CD8-positive, alpha-beta memory T cell (primary cell): ENCODE measurements at places on chromosomes 7 and 10. TPM values are rescaled to one million over a fixed set of nuclear protein-coding genes. Genes with fewer than 3 reads are reported as not detected.

- DNase-seq = no peak
Measured at GRCh38 chr10:112904000-112904399, 46.0 kb upstream of the TCF7L2 start.

The APBB1IP gene
- 47.7 TPM for total RNA-seq

DNA sequence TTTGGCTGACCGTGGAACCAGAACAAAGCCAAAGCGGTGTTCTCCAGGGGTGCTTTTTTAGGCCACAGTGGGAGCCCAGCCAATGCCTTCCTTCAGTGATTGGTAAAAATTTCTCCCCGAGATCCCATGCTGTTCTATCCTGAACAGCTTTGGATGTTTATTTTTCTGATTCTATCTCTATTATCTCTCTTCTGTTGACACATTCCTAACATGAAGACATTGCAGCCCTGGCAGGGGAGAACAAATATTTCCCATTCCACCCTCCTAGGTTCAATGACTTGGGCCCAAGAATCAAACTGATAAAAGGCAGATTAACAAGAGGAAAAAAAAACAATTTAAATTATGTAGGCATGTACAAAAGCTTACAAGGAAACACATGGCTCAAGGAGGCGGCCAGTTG lies 162.7 kb downstream of the PFKFB3 start:
- no peak for DNase-seq

- no peak for DNase-seq
Measured at GRCh38 chr7:28768577-28769147, 189.5 kb downstream of the TRIL start.

- no peak for DNase-seq
Measured at GRCh38 chr7:4436361-4436895, 245.7 kb upstream of the FOXK1 start.

DNA sequence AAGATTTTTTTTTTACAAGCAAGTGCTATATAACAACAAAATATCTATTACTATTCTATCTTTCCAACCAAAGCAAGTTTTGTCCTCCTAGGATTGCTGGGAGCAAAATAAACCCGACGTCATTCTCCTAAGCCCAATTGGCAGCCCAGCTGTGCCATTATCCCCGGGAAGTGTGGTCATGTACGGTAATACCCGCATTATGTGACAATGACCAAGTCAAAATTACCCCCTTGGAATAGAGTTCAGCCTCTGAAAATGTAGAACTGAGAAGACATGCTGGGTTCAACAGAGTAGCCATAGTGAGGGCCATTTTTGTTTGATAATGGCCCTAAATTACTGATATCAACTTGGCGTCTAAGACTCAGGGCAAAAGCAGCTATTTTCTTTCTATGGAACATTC lies 215.5 kb downstream of the LRRTM3 start:
- no peak for DNase-seq

DNA sequence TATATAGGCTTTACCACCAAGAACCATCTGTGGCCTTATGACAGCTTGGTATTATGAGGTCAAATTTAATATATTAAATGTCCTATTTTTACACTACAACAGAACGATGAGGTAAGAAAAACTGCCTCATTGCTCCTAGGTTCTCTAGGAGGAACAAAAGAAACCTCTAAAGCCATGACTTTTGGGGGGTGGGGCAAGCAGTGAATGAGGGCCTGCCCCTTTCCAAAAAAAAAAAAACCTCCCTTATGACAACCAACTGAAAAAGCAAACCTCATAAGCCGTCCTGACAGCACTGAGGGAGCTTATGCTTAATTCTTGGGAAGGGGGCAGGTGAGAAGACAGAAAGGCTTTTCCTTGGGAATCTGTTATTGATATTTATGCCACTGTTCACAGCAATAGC lies 116.6 kb downstream of the KMT2E start:
- no peak for DNase-seq

The NUTM2D gene
- total RNA-seq = 2.6 TPM

DNA sequence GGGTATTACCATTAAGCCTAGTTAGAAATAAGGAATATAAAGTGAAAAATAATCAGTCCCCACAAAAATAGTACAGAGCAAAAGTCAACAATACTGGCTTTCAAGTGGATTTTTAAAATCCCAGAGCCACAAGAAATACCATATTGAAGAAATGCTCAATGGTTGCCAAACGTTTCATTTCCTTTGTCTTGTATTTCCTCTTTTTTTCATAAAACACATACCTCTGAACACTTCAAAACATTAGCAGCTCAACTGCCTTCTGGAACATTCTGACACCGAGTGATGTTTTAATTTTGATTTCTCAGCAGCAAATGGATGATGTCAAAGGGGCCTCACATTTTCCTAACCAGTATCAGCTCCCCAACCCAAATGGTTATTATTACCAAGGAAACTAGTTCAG lies 10.5 kb downstream of the NOD1 start:
- DNase-seq = no peak

GRCh38 chr7:153943861-153944260 lies 108.3 kb upstream of the DPP6 start:
- DNase-seq = no peak

DNA sequence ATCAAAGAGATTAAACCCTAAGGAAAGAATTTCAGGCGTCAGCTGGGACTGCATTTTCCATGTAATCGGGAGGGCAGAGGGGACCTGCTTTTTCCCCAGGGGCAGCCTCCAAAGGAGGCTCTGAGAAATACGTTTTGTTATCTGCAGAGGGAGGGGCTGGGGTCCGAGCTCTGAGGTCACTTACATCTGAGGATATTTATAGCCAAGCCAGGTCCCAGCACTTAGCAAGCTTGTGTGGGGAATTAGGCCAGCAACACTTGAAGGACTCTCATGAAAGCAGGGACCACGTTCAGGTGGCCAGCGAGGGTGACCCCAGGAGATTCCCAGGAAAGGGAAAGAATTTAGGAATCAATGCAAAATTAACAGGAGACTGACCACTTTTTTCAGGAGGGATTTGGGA lies 20.6 kb upstream of the GDI2 start:
- DNase-seq = no peak

The WDFY4 gene
- 0.35 TPM for total RNA-seq

DNA sequence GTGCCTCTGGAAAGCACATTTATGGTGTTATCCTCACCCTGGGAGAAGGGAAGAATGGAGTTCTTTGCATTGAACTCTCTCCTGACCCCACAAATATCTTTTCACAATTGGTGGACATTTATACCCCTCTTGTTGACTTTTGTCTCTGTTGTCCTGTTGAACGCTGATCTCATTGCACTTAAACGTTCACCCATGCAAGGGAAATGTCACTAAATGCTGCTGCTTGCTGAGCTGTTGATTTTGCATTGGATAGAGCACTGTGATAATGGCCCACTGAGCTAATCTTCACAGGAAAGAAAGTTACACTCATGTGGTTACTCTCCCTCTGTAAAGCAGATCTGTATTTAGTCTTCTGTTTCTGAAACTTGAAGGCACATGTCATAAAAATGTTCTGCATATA lies 133.4 kb downstream of the FZD1 start:
- no peak for DNase-seq

The ABCB4 gene
- total RNA-seq = 0.13 TPM

- peak; percentile 4 for DNase-seq
Measured at GRCh38 chr7:87600130-87601124, at the start of gene ABCB1. TSS of gene ABCB1 (minus strand) at chr7:87600884. CDS start at chr7:87600184, 700 bp downstream.

GRCh38 chr10:25902002-25902401 lies 32.0 kb upstream of the MYO3A start:
- DNase-seq = no peak

GRCh38 chr10:132677473-132678227 lies 108.3 kb downstream of the NKX6-2 start:
- no peak for DNase-seq

DNA sequence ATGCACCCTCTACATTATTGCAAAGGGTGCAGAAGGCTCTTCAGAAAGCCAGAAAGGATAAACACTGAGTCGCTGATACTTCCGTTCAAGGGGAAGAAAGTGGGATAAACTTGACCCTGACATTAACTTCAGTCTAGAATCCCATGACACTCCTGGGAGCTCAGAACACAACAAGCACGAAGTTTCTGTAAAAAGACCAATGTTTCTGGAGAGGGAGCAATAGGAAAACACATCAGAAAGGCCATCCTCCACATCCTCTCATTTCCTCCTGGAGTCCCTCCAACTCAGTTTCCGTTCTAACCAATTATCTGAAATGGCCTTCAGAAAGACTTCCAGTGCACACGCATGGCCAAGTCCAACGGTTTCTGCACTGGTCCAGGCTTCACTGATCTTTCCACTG lies 113.5 kb downstream of the SORBS1 start:
- no peak for DNase-seq

The CYP26A1 gene
- not detected for total RNA-seq

DNA sequence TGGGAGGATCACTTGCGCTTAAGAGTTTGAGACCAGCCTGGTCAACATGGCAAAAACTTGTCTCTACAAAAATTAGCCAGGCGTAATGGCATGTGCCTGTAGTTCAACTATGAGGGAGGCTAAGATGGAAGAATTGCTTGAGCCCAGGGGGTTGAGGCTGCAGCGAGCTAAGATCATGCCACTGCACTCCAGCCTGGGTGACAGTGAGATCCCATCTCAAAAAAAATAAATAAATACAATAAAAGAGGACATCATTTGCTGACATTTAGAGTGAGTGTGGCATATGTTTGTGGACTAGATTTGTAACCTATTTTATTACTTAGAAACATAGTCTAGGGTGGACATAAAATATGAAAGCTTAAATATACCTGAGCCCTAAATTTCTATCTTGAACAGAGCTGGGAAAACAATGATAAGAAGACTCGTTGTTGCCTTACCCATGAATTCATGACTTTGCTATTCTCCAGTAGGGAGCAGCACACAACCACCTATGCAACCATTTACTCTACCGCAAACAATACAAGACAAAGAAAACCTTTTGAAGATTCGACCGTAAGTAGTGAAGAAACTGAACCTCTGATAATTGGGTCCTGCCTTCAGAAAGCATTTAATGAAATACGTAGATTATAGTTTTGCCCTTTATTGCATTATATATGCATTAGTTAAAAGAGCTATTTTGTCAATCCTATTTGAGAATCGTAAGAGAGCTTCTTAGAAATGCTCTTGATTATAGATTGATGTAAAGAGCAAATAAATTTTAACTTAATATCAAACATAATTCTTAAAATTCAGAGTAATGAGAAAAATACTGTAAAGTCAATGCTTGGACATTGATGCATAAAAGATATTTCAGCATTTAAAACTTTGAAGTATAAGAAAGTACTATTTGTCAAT lies 83.5 kb downstream of the GNAT3 start:
- no peak for DNase-seq

- no peak for DNase-seq
Measured at GRCh38 chr7:2060701-2061100, 172.0 kb downstream of the MAD1L1 start.

DNA sequence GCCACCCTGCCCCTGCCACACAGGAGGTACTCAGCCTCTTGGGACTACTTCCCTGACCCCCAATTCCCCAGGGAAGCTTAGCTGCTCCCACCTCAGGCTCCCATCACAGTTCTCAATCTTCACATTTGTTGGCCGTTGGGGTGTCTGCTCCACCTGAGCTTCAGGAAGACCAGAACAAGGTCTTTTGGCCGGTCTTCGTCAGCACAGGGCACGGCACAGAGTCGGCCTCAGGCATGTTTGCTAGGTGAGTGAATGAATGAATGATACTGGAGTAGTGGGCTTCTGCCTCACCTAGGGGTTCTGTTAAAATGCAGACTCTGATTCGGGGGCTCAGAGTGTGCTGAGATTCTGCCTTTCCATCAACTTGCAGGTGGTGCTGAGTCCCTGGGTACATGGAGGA lies 20.3 kb downstream of the GPRIN2 start:
- peak; percentile 42 for DNase-seq

- no peak for DNase-seq
Measured at GRCh38 chr10:1217237-1217587, 161.0 kb downstream of the WDR37 start.

GRCh38 chr10:69568472-69569395 lies 4.5 kb downstream of the NEUROG3 start:
- no peak for DNase-seq

- DNase-seq = no peak
Measured at GRCh38 chr7:99791021-99791420, 7.0 kb upstream of the CYP3A4 start.

The CD36 gene
- total RNA-seq = 4.7 TPM

- no peak for DNase-seq
Measured at GRCh38 chr7:768881-769504, 41.9 kb upstream of the PRKAR1B start.

The UPF2 gene
- 42.4 TPM for total RNA-seq

The NPFFR1 gene
- total RNA-seq = not detected

DNA sequence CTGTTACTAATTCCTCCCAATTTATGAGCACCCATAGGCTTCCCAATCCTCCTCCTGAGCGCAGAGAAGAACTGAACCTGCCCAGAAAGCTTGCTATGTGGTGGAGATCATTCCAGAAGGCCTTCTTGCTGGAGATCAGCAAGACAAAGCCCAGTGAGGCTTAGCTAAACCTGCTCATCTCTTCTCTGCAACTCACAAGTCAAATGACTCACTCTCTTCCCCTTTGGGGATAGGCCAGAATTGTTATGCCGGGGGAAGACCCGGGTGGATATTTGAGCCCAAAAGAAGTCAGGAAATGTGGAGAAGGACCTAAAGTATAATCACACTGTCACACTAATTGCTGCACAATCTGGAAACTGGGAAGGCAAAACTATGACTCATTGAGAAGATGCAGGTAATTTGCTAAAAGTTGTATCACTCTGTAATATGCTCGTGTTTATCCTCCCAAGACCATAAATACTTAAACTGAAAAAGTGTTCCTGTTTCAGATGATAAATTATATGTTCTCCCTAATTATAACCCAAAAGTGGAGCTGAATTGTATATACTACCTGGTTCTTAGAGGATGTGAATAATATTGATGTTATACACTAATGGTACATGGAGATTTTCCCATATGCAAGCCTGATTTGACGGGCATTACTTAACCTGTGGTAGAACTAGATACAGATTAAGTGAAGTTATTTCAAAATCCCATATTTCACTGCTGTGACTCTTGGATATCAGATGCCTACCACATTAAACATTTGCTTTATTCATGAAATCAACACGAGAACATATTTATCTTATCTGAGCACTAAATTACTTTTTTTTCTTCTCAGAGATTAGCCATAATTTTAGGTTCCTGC lies 6.4 kb downstream of the NEBL start:
- DNase-seq = no peak

- DNase-seq = no peak
Measured at GRCh38 chr10:101286248-101287046, 57.2 kb upstream of the LBX1 start.

GRCh38 chr10:78777466-78777865 lies 291.3 kb upstream of the ZMIZ1 start:
- DNase-seq = no peak

GRCh38 chr10:132743925-132744490 lies 41.9 kb downstream of the NKX6-2 start:
- DNase-seq = no peak

- DNase-seq = no peak
Measured at GRCh38 chr7:31545549-31545948, 31.7 kb downstream of the ITPRID1 start.

The SEPTIN7 gene
- total RNA-seq = 270 TPM

DNA sequence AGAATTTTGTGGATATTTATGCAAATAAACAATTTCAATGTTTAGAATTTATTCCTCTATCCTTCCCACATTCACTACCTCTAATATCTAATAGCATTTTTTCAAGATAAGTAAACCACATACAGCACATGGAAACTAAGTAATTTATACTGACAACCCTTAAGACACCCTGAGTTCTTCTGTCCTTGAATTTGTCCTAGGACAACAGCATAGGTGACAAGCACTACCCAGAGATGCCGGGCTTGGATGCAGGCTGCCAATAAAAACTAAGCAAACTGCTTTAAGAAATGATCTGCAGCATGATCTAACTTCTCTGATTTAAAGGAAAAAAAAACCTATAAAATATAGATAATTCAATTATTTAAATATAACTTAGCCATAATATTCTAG lies 22.7 kb downstream of the NT5C3A start:
- DNase-seq = no peak

- DNase-seq = no peak
Measured at GRCh38 chr7:109549471-109550193, 980.0 kb downstream of the DNAJB9 start.
